Astrocyte of the hippocampus (primary cell): ENCODE measurements at places on chromosomes 5 and 9.
A peak's percentile ranks its signal among the peaks of the same experiment; 100 is the strongest.

GRCh38 chr9:32524892-32525708 is 896 bp downstream of the RIGI start:
- DNase-seq: peak; percentile 17

DNA sequence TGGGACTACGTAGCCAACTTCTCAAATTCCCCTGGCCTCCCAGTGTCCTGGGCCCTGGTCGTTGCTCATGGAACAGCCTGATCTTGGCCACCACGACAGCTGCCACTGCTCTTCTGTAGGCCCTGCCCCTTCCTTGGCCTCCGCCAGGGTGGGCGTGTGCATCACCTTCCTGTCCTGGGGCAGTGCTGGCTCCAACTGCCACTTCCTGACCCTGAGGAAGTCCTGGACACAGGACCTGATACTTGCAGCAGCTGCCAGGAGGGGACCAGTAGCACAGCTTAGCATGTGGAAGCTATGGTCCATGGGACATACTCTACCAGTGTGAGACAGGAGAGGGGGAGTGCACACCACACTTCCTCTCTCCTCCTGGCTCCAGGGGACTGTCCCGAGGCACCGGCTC is 145.2 kb downstream of the TENT4A start:
- no peak for DNase-seq

DNA sequence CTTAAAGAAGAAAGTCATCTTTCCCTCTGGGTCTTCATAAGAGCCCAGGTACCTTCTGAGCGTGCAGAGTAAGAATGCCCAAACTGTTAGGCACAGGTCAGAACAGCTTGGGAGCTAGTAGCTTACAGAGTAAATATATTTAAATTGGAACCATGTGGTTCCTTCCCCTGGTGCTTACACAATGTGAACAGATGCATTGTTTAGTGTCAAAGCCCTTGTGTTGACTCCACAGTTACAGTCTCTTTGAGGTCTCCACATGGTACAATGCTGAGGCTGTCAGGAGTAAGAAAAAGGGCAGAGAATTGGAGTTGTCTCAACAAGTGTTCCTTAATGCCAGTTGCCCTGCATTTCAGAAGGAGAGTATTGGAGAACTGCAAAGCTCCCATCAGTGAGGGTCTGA is 188.5 kb downstream of the PAPPA start:
- no peak for DNase-seq

DNA sequence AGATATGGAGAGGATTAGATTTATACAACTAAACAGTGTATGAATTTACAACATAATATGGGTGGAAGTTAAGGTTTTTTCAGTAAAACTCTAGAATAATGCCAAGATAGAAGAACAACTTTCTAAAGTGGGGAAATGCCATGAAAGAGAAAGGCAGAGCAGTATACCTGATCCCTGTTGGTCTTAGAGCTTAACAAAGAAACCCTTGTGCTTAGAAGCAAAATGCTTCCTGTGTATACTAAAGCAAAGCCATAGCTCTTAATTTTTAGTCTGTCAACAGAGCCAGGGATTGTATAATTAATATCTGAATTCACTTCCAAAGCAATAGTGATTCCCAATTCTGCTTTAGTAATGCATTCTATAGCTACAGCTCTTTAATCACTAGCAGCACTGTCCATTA is 14.4 kb downstream of the C9orf85 start:
- DNase-seq: no peak

DNA sequence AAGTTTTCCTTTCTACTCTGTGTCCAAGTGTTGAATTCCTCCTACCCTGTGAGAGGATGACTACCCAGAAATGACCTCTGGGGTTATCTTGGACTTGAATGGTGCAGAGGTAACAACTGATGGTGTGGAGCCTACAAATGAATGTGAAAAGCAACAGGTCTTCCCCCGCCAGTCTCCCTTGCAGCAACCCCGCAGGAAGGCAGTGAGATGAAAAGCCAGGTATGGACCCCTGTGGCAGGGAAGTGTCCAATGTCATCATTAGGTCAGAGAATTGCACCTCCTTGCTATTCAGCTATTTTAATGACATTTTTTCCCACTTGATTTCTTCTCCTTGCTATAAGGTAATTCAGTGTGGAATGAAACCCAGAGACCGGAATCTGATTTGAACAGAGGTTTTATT is 58.5 kb downstream of the MAT2B start:
- DNase-seq: no peak

- no peak for DNase-seq
Observed at GRCh38 chr9:90201766-90202165, 440.9 kb downstream of the DIRAS2 start.

DNA sequence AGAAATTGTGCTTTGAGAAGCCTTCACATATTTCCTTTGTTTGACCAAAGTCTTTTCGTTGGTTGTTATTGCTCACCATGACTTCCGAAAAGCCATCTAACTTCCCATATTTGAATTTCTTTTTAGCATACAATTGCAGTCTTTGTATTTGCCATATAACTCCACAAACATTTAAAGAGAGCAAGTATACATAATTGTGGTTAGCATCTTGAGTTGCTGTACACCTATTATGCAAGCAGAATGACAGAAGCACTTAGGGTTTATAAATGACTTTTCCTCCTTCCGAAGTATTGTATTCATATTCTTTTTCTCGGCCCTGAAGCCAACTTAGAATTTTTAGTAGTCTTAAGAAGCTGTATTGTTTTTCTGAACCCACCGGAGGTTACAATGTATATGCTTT is 250.4 kb downstream of the RFK start:
- DNase-seq: no peak

GRCh38 chr9:124660341-124660801 is 110.7 kb downstream of the NR6A1 start:
- DNase-seq: peak; percentile 90

DNA sequence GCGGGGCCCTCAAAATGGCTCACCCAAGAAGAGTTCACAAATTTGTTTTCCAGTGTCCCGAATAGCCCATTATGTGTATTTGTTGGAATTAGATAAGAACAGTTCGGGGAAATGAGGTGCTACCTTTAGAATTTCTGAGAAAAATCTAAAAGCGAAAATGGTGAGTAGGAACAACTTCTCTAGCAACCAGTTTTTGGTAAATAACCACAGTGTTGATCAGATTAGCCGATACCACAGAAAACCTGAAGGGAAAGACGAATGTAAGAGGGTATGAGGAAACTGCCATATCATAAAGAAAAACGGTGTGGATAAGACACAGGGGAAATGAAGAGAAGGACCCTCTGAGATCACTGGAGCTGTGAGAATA is 31.0 kb downstream of the ADAM19 start:
- no peak for DNase-seq

DNA sequence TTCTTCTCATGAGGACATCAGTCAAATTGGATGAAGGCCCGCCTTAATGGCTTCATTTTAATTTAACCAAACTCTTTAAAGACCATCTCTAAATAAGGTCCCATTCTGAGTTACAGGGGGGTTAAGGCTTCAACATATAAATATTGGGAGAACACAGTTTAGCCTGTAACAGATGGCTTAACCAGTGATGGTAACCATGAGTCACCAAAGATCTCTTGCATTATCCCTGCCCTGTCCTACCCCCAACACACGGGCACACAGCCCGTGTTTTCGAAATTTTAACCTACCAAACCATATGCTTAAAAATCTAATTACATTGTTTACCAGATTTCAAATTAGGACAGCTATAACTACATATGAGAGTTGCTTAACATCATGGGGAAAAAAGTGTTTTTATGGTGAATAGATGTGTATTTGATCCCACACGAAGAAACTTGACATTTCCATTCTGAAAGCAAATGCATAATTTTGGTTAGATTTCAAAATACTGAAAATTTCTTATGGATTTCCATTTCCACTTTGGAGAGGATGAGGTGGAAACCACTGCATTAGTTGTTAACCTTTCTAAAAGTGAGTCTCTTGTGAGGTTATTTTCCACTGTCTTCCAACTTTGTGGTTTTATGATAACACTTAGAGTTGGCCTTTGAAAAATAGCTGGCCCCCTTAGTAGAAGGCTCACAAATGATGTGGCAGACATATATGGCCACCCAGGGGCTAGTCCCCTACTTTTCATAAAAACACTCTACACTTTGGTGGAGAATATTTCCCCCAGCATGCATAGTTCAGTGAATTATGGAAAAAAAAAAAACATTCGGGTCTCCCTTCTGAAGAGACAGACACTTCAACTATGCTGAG is 849.3 kb downstream of the TLE1 start:
- peak; percentile 70 for DNase-seq

- DNase-seq: no peak
Observed at GRCh38 chr5:10486511-10487344, 45.0 kb downstream of the ROPN1L start.

GRCh38 chr5:108324886-108325285 is 57.0 kb downstream of the FBXL17 start:
- no peak for DNase-seq

- DNase-seq: no peak
Observed at GRCh38 chr5:83957188-83957587, 236.5 kb upstream of the HAPLN1 start.

GRCh38 chr5:140113180-140113698 is 670 bp upstream of the PURA start:
- DNase-seq: no peak

GRCh38 chr5:147410496-147411358 is 99.1 kb downstream of the DPYSL3 start:
- no peak for DNase-seq

GRCh38 chr9:122446819-122447484 is 30.8 kb downstream of the OR1J1 start:
- DNase-seq: no peak

DNA sequence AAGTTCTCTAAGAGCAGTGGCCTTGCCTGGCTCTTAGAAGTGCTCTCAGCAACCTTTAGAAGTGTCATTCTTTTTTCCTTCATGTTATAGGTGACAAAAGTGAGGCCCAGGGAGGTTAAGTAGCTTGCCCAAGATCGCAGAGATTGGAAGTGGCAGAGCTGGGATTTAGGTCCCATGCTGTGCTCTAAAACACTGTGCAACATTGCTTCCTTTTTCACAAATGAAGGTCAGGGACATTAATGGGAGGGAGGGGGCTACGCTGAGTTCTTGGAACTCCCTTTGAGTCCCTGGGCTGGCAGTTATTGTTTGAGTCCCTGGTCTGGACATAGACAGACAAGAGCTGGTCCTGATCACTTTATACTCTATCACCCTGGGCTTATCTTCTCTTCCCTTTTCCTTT is 45.3 kb downstream of the PAM start:
- DNase-seq: no peak

DNA sequence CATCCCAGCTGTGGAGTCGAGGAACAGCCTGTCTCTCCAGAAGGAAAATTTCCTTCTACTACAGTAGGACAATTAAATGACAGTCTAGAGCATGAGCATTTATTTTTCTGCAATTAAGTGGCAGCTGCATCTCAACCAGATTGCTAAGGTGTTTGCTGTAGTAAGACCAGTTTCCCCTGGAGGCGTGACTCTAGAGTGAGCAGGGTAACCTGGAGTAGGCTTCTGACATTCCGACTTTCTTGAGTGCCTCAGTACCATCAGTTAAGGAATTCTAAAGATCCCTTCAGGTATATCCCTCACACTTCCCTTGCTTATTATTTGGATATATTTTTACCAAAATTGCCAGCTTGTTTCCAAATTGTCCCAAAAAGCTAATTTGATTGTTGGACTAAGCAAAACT is 59.2 kb upstream of the IRX2 start:
- DNase-seq: no peak

DNA sequence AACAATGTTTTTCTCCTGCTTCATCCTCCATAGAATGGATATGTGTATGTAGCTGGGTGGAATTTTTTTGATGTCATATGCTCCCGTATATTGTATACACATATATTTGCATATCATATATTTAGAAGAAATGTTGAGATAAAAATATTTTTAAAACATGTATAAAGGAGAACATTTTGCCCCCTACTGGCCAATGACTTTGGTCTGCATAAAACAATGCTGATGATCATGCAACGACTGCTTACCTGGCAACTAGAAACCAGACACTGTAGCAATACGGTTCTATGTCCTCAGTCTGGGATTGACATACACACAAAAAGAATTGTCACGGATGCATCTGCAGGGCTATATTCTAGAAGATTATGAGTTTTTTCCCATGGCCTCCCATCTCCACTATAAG is 503.6 kb downstream of the ELAVL2 start:
- DNase-seq: no peak

DNA sequence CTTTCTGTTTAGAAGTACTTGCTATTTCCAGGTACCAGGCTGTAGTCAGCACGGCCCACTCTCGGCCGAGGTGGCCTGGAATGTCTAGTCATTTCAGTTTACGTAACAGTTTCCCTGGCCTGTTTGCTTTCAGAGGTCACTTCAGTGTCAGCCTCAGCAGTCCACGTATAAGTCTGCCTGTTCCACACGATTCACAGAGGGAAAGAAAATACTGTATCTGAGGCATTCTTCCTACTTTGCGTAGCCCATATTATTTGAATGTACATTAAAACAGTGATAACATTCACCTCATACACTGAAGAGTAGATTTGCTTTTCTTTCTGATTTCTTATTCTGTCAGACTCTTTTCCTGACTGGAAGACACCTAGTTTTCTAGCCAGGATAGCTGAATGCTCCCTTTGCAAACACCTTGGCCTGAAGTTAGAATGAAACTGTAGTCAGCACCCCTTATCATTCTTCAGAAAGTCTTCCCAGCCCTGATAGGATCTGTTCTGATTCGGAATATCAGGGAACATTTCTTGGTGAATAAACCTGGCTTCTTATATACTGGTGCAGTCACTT is 140.9 kb downstream of the AOPEP start:
- peak; percentile 93 for DNase-seq

DNA sequence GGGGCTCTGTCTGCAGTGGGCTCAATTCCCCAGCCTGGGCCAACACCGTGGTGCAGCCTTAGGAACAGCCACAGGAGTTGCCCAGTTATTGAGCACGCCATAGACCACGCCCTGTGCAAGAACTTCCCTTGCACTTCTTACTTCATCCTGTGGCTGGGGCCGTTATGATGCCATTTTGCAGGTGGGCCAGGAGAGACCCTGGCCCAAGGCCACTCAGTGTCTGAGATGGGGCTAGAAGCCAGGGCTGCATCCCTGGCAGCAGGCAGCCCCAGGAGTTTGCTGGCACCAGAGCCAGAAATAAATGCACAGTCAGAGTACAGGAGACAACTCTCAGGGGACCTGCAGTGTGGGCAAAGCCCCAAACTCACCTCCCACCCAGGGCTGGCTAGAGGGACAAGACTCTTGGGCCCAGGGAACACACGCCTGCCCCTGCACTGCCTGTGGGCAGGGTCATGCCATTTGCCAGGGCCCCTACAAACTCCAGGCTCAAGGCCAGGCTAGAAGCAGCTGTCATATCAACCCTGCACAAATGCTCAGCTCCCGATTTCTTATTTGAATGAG is 6.7 kb downstream of the CORO2A start:
- DNase-seq: no peak

DNA sequence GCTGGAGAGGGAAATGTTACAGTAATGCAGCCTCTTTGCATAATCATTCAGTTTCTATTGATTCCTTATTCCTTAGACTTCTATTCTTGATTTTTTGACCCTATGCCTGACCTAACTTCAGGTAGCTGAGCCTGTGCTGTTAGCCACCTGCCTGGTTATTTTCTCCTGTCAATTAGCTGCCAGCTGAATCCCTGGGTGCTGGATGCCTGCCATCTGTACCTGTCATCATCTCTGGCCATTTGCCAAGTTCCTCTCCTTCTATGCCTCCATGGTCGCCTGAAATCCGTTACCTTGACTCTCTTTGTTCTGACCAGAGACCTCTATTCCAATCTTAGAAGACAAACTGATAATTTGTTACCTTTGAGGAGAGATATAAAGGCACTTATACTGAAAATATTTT is 178.3 kb downstream of the CAVIN4 start:
- DNase-seq: no peak
